ENCODE measurements at places on chromosomes 16 and 17. TPM values are rescaled to one million over a fixed set of nuclear protein-coding genes. Genes with fewer than 3 reads are reported as not detected.
A peak's percentile ranks its signal among the peaks of the same experiment; 100 is the strongest.

Gene PIK3R6
- total RNA-seq, result 0.88 TPM

Gene WFIKKN2
- total RNA-seq, result not detected

Gene SLC6A2
- total RNA-seq, result not detected

Gene KLHL10
- 0.19 TPM for total RNA-seq

Gene ZNF598
- 98.3 TPM for total RNA-seq

Gene VPS9D1
- total RNA-seq, result 1.6 TPM

Gene PLXDC1
- 1.1 TPM for total RNA-seq

Gene MTMR4
- total RNA-seq, result 72.2 TPM

Gene TNRC6A
- 30.3 TPM for total RNA-seq

Gene SCGB1C2
- not detected for total RNA-seq

Gene MT1E
- 67.1 TPM for total RNA-seq

Gene RSKR
- total RNA-seq, result 14.3 TPM

Gene HS3ST2
- not detected for total RNA-seq

DNA sequence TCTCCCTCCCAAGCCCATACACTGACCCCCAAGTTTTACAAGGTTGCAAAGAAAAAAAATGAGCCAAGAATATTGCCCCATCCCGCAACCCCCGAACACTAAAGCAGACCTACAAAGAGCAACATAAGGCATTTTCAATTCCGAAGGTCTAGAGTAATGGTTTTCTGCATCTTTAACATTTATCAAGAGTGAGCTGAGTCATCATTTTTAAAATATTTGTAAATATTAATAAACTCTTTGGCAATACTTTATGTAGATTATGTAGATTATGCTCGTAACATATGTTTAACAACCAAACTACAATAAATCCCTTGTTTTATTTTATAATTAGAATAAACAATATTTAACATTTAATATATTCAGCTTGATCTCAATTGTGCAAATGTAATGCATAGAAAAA is 1.4 kb downstream of the ZNF624 start:
- DNase-seq, result no peak
- peaks cover 10% of the 10 kb centered on the region for H3K4me1 ChIP-seq
- H3K27ac ChIP-seq, result no peak overlapping the region
- no peaks in the 10 kb centered on the region for H3K36me3 ChIP-seq
- no peak overlapping the region for H3K4me3 ChIP-seq

- DNase-seq, result no peak
- peaks cover 11% of the 10 kb centered on the region for H3K4me1 ChIP-seq
- peaks cover 3% of the 10 kb centered on the region for H3K36me3 ChIP-seq
- no peaks in the 10 kb centered on the region for H3K27me3 ChIP-seq
Measured at GRCh38 chr17:64458756-64459155, 9.8 kb downstream of the MILR1 start.

- H3K36me3 ChIP-seq, result peaks cover 2% of the 10 kb centered on the region
- no peaks in the 10 kb centered on the region for H3K27me3 ChIP-seq
- no peak overlapping the region for H3K4me3 ChIP-seq
Measured at GRCh38 chr16:11183035-11183812, 72.8 kb downstream of the SOCS1 start.

GRCh38 chr17:2964831-2965230 is 98.6 kb downstream of the OR1D5 start:
- H3K4me3 ChIP-seq, result no peak overlapping the region
- no peaks in the 10 kb centered on the region for H3K4me1 ChIP-seq
- H3K27me3 ChIP-seq, result no peaks in the 10 kb centered on the region
- H3K36me3 ChIP-seq, result peaks cover 2% of the 10 kb centered on the region

DNA sequence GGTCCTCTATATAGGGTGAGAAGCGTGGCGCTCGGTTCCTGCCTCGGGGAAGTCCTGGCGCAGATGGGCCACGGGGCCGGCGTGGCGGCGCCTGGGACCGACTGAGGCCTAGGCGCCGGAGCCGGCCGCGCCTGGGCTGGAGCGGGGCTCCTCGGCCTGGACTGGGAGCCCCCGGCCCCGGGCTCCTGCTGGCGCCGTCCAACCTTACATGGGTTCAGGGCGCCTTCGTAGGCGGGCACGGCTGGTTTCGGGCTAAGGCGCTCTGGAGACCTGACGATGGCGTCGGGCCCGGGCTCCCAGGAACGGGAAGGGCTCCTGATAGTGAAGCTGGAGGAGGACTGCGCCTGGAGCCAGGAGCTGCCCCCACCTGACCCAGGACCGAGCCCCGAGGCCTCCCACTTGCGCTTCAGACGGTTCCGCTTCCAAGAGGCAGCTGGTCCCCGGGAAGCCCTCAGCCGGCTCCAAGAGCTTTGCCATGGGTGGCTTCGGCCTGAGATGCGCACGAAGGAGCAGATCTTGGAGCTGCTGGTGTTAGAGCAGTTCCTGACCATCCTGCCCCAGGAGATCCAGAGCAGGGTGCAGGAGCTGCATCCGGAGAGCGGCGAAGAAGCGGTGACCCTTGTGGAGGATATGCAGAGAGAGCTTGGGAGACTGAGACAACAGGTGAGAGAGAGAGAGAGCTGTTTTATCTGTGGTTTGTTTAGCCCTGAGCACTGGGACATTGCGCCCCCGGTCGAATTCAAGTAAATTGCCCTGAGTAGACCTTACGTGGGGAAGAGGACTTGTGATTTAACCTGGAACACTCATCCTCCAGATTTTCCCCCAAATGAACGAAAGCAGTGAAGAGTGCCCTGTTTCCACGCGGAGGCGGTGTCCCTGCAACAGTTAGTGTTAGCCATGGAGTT is 504 bp downstream of the ZNF263 start:
- H3K36me3 ChIP-seq, result peaks cover 52% of the 10 kb centered on the region
- no peaks in the 10 kb centered on the region for H3K27me3 ChIP-seq
- H3K4me1 ChIP-seq, result peaks cover 21% of the 10 kb centered on the region
- peak overlapping the region; percentile 96 for H3K27ac ChIP-seq
- DNase-seq, result no peak
- peak overlapping the region; percentile 97 for H3K4me3 ChIP-seq

DNA sequence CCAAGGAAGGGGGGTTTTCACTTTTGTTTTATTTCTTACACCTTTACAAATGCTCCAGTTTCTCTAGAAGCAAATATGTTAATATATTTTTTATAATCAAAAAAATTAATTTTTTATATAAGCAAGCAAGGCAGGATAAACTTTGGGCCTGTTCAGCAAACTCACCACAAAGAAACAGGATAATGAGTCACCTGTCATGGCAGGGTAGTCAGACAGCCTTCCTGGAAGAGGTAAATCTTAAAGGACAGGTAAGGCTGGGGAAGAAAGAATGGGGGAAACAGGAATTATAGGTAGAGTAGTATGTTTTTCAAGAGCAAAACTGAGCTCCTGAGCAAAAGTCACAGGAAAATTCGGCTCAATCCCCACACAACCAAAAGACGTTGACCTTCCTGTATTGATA is 186.3 kb upstream of the SOX9 start:
- no peaks in the 10 kb centered on the region for H3K4me1 ChIP-seq
- no peak overlapping the region for H3K4me3 ChIP-seq
- no peak overlapping the region for H3K27ac ChIP-seq
- DNase-seq, result no peak
- H3K27me3 ChIP-seq, result no peaks in the 10 kb centered on the region

- H3K4me1 ChIP-seq, result peaks cover 5% of the 10 kb centered on the region
- H3K36me3 ChIP-seq, result no peaks in the 10 kb centered on the region
- H3K27me3 ChIP-seq, result peaks cover 13% of the 10 kb centered on the region
Measured at GRCh38 chr16:88994695-88995094, 17.7 kb upstream of the CBFA2T3 start.

- H3K4me1 ChIP-seq, result no peaks in the 10 kb centered on the region
- no peak overlapping the region for H3K4me3 ChIP-seq
- peaks cover 58% of the 10 kb centered on the region for H3K27me3 ChIP-seq
- H3K36me3 ChIP-seq, result no peaks in the 10 kb centered on the region
- no peak overlapping the region for H3K27ac ChIP-seq
Measured at GRCh38 chr16:4987250-4987579, 29.1 kb downstream of the SEC14L5 start.

DNA sequence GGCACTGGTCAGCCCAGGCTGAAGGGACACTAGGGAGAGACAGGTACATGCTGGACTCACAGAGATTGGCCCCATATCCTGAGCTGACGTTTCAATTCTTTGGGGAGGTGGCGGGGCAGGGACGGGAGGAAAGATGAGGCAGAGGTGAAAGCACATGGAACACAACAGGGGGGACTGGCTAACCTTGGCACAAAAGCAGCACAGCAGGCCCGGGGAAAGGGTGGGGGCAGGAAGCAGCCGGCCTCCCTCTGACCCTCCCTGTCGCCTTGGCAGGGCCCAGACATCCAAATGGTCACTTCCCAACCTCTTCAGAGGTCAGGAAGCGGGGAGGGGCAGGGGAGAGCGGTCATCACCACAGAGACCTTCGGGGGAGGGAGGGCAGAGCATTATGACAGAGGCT is 6.6 kb downstream of the VAT1 start:
- peaks cover 17% of the 10 kb centered on the region for H3K4me1 ChIP-seq
- no peak overlapping the region for H3K4me3 ChIP-seq
- peaks cover 2% of the 10 kb centered on the region for H3K36me3 ChIP-seq
- H3K27ac ChIP-seq, result no peak overlapping the region
- H3K27me3 ChIP-seq, result no peaks in the 10 kb centered on the region

- no peaks in the 10 kb centered on the region for H3K27me3 ChIP-seq
- no peak overlapping the region for H3K27ac ChIP-seq
- no peaks in the 10 kb centered on the region for H3K4me1 ChIP-seq
- no peak for DNase-seq
Measured at GRCh38 chr17:38777641-38778250, 21.6 kb downstream of the PIP4K2B start.

DNA sequence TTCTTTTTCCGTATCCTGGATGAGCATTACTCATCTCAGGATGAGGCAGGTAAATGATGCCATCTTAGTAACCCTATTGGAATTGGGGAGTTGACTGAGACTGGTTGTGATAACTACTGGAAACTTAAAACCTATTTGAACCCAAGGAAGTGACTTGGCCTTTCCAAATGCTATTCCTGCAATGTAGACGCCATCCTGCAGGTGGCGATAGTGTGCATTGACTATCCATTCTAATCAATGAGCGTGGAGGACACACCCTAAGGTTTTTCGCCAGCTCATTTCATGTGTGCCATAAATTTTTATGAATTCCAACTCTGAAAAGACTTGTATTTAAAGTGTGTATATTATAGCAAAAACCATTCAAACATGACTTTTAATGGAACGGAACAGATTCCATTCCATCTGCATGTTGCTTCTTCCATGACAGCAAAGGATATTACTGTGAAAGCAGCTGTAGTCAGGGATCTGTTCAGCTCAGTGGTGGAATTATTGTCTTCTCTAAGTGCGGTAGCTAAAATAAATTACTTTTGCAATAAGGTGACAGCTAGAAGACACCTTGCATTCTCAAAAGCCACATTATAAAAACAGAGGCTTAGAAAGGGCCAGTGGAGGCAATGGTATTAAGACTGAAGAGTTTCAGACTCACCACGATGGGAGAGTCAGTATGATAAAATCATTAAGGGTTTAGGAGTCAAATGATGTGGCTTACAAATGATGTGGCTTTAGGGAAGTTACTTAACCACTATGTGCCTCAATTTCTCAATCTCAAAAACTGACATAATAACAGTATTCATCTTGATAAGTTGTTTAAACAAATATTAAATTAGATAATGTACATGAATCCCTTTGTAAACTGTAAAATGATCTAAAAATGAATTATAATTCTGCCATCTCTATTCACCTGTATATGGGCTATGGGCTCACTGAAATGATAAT is 55.5 kb downstream of the SYT17 start:
- no peaks in the 10 kb centered on the region for H3K4me1 ChIP-seq
- peaks cover 5% of the 10 kb centered on the region for H3K27me3 ChIP-seq
- DNase-seq, result peak; percentile 12
- H3K4me3 ChIP-seq, result no peak overlapping the region
- H3K36me3 ChIP-seq, result no peaks in the 10 kb centered on the region

GRCh38 chr17:3569534-3570137 is 12.0 kb upstream of the TRPV3 start:
- peaks cover 1% of the 10 kb centered on the region for H3K36me3 ChIP-seq
- no peak overlapping the region for H3K4me3 ChIP-seq
- DNase-seq, result no peak
- H3K27ac ChIP-seq, result no peak overlapping the region

DNA sequence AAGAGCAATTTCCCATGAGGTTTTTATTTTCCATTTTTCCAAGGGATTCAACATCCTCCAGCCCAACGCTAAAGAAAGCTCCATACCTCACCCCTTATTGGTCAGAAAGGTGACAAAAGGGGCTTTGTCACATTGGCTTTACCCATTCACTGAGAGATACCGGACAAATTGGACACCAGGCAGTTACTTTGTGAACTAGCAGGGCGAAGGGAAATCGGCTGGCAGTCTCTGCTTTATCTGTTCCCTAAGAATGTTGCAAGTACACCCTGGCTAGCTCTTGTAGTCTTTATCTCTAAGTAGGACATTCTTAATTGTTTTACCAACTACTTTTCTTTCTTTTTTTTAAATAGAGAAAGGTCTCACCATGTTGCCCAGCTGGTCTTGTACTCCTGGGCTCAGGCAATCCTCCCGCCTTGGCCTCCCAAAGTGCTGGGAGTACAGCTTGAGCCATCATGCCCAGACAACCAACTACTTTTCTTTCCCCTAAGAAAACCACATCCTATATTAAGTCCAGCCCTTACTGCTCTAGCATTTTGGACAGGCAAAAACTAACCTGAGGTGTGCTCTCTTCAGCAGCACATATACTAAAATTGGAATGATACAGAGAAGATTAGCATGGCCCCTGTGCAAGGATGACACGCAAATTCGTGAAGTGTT is 16.8 kb downstream of the PRPSAP1 start:
- no peak overlapping the region for H3K4me3 ChIP-seq
- H3K4me1 ChIP-seq, result peaks cover 2% of the 10 kb centered on the region
- no peaks in the 10 kb centered on the region for H3K27me3 ChIP-seq
- H3K36me3 ChIP-seq, result no peaks in the 10 kb centered on the region
- H3K27ac ChIP-seq, result no peak overlapping the region
- no peak for DNase-seq

DNA sequence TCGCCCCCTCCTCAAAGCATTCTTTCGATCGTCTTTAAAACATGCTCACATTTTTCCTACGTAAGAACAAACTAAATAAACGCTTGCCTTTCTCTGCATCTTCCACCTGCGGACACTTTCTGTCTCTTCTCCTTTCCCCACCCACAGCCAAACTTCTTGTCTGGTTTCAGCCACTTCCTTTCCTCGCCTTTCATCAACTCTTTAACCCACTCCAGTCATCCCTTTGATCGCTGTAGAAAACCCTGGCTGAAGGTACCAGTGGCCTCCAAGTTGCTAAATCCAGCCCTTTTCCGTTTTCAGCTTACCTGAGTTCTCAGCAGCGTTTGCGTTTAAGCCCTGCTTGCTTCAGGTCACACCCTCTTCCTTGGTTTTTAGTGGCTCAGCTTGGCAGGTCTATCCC is 483 bp downstream of the RPA1 start:
- H3K27ac ChIP-seq, result peak overlapping the region; percentile 88
- no peaks in the 10 kb centered on the region for H3K27me3 ChIP-seq
- H3K4me1 ChIP-seq, result peaks cover 49% of the 10 kb centered on the region
- H3K36me3 ChIP-seq, result peaks cover 35% of the 10 kb centered on the region

GRCh38 chr16:24075931-24076716 is 180.0 kb upstream of the CACNG3 start:
- DNase-seq, result no peak
- peaks cover 7% of the 10 kb centered on the region for H3K36me3 ChIP-seq
- H3K27ac ChIP-seq, result peak overlapping the region; percentile 37

DNA sequence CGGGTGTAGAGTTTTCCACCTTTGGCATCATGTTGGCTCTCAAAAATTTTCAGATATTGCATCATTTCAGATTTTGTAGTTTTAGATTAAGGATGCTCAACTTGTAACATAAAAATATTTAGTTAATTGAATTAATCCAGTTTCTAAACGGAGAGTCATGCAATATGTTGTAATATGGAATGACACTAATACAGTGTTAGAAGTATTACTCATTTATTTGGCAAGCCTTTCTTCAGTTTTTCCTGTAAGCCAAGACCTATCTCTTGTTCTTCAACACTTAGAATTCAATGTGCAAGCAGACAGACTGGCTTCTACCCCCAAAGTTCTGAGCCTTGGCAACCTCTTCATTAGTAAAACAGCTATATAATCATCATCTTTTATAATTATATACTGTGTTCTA is 985.0 kb upstream of the GOT2 start:
- DNase-seq, result no peak
- no peaks in the 10 kb centered on the region for H3K27me3 ChIP-seq
- H3K4me1 ChIP-seq, result no peaks in the 10 kb centered on the region
- H3K27ac ChIP-seq, result no peak overlapping the region
- no peaks in the 10 kb centered on the region for H3K36me3 ChIP-seq

Data from activated naive CD8-positive, alpha-beta T cell treated with anti-CD3 and anti-CD28 coated beads for 36 hours (primary cell).